Stimulated activated CD8-positive, alpha-beta memory T cell treated with anti-CD3 and anti-CD28 coated beads, Interleukin-15, amount 100 ng/mL, for 48 hours (primary cell): ENCODE measurements at places on chromosomes 4 and X.

GRCh38 chr4:13705521-13706041, 78.1 kb upstream of the BOD1L1 start:
- no peak for DNase-seq

DNA sequence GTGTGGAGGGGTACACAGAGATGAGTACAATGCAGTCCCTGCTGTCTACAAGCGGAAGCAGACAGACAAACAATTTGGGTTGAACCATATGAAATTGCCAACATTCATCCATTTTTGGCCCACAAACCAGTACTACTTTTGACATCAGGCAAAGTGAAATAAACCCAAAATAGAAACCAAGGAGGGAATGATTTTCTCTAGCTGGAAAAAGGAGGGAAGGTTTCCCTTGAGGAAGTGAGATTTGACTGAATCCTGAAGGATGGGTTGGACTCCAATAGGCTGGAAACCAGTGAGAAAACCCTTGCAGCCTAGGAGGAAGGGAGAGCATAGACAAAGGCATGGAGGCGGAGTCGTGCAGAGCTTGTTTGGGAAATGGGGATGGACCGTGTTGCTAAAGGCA, 63.5 kb upstream of the PJA1 start:
- DNase-seq = no peak

DNA sequence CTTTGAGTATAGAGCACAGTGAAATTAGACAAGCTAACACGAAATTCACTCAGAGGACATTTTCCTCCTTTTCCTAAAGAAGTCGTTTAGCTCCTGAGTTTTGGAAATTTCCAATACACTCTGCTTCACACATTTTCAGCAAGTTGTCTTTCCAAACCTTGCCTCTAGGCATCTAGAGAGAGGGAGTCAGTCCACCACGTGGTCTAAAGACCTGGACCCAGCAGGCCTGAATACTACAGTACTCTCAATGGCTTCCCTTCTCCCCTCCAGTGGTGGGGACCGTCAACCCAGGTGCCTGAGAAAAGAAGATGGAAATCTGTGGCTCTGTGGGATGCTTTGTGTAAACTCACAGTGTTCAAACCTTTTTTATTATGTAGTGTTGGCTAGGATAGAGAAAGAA, 13.9 kb upstream of the SCML2 start:
- no peak for DNase-seq

DNA sequence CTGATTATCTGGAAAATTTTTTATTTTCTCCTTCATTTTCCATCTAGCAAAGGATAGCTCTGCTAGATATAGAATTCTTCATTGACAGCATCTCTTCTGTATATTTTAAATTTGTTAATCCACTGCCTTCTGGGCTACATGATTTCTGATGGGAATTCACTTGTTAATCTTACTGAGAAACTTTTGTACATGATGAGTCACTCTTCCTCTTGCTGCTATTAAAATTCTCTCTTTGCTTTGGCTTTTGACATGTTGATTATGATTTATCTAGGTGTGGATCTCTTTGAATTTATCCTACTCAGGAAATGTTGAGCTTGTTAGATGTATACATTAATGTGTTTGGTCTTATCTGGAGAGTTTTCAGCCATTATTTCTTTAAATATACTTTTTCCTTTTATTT, 27.5 kb downstream of the OR13H1 start:
- no peak for DNase-seq

DNA sequence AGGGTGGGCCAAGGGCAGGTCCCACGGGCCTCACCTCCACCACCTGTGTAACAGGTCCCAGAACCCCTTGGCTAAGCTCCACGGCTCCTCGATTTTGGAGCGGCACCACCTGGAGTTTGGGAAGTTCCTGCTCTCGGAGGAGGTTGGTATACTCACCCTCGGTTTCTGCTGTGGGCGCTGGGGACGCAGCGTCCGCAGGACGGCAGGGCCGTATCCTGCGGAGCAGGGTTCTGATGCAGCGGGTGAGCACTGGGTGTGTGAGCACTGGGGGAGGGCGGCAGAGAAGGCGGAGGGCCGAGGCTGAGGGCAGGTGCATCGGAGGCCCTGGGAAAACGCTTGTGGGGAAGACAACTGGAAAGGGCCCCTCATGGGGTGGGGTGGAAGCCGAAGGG, 11.0 kb downstream of the ATP5ME start:
- DNase-seq = no peak

DNA sequence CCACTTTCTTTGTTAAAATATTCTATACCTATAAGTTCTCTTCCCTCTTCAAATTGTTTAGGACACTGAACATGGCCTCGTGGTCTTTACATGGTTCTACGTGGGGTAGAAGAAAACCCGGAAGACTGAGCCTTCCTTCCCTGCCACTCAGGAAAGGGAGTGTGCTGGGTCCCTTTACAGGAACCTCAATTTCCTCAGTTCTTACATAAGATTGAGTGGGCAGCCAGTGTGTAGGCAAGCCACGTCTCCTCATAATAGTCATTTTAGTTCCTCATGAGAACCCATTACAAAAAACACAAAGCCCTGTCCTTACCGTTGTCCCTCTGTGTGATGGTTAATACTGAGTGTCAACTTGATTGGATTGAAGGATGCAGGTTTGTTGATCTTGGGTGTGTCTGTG, 28.7 kb upstream of the SMIM10L2A start:
- DNase-seq = no peak

DNA sequence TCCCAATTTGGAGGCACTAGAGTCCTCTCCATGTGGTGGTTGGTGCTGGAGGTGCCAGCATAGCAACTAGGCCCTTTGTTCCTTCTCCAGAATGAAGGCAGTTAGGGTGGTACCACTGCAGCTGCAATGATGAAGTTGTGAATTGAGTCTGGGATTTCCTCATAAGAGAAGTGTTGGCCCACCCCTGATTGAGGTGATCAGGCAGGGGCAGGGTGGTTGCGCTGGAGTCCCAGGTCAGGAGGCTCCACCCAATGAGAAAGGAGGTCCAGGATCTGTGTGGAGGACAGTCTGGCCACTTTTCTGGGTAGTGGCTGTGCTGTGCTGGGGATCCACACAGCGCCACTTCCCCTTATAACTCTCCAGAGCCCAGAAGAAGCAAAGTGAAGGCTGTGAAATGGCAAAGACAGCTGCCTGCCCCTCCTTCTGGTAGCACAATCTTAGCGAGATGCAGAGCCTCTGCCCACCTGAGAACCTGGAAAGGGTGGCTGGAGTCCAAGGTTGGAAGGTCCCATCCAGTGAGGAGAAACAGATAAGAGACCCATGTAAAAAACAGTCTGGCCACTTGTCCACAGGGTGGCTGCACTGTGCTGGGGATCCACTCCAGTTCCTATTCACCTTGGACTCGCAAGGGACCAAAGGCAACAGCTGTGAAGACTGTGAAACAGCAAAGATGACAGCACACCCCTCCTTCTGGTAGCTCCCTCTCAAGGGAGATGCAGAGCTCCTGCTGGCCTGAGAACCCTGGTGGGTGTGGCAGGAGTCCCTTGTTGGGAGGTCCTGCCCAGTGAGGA, 124.6 kb downstream of the RRAGB start:
- no peak for DNase-seq

DNA sequence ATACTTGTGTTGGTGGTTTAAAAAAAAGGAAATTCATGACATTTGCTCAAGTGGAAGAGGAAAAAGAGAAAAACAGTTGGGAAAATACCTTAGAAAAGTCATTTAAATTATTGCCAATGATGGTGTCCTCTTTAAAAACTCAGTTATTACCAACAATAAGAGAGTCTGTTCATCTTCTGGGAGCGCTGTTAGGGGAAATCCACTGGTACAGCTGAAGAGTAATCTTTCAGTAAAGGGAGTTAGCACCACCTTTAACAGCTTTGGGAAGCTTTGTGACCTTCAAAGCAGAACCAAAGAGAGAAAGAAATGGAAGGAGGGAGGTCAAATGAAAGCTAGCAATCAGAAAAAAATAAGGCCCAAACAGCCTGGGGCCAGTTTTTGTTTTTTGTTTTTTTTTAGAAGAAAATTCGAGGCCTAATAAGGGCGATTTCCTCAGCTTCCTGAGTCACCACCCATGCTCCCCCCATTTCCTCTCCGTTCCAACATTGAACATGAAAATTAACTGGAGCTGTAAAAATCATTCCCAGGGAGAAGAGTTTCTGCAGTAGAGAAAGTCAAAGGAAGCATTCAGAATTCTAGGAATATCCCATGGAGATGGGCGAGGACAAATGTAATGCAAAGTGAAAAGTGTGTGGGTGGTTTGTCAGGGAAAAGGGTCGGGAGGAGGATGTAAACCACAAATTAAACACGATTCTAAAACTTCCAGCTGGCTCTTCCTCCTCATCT, 115.1 kb downstream of the SH3KBP1 start:
- no peak for DNase-seq

GRCh38 chr4:119559044-119559647, 69.5 kb downstream of the PDE5A start:
- DNase-seq = no peak

- DNase-seq = no peak
Observed at GRCh38 chr4:169158861-169159260, 111.9 kb downstream of the SH3RF1 start.

DNA sequence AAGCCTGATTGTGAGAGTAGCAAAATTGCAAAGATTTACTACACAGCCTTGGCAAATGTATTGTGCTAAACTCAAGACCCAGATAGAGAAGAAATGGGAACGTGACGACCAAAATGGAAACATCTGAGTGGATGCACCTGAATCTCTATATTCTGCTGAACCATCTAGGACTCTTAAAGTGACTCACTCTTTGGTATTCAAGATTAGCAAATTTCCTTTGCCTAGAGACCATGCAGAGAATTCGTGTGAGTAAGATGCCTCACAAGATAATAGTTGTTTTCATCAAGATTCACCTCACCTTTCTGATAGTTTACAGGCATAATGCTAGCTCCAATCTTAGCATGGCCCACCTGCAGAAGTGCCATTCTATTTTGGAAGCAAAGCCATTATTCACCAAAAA, 14.4 kb upstream of the ATOH1 start:
- no peak for DNase-seq

DNA sequence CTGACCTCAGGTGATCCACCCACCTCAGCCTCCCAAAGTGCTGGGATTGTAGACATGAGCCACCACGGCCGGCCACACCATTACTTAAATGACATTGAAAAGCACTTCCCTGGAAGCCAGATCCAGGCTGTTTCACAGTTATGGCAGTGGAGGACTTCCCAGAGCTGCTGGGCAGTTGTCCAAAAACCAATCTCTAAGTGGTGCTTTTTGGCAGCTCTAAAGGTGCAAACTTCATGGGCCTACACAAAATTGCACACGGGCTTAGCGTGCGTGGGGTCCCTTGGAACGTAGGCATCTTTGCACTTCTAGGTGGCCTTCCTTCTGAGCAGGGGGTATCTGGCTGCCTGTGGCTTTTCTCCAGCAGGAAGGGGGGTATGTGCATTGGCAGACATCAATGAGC, 172.3 kb downstream of the SHOX start:
- no peak for DNase-seq

DNA sequence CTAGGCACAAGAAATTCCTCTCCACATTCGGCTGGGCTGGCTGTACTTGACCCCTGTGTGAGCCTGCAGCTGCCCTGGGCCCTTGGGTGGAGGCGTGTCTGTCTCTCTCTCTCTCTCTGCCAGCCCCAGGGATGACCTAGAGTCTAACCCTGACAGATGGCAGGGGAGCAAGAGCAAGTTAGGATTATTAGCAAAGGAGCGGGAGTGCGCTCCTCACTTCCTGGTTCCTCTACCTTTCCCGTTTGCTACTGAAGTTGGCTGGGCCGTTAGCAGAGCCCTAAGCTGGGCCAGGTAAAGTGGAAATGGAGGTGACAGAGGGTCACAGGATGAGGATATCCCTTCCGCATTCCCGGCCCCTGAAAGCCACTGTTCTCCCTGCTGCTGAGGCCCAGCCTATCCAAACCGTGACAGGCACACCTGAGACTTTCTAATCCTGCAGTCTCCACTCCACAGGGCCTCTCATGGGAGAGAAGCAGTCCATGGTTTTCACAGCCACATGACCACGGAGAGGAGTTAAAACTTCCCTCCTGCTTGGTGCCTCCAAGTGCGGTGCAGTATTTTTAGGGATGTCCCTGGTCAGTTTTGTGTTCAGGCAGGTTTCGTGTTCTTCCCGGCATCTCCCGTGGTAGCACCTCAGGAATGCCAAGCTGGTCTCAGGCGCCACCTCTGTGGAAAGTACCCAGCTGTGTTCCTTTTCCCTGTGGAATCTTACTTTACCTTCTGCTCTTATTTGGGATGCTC, 79.3 kb downstream of the CLDN22 start:
- no peak for DNase-seq

DNA sequence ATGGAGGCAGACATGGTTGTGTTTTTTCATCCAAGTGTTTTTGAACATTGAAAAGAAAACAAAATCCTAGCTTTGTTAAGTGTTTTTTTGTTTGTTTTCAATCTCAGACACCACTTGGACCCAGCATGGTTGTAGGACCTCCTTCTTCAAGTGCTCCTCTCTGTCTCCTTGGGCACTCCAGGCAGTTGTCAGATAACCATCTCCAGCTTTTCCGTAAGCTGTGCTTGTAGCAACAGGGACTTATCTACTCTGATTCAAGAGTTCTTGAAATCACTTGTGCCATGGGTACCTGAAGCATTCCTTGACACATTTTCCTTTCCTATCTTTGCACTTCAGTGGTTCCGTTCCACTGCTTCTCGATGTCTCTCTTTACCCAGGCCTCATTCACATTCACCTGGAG, 334.9 kb upstream of the DDX53 start:
- DNase-seq = no peak

DNA sequence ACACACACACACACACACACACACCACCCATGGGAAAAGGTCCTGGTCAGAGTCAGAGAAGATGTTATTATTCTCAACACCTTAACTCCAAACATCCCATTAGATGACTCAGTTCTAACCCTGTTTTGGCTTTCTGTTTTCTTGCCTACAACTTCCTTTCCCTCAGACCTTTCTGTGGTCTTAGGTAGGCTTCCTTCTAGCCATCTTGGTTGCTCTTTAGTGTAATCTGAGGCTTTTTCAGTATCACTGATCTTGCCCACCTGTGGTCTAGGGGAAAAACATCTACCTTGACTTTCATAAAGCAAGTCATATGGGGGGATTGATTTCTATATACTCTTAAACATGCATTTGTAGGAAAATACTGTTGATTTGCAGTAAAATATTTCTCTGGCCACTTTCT, 56.9 kb downstream of the ATG4A start:
- no peak for DNase-seq
